ENCODE measurements at places on chromosomes 3 and 15.

GRCh38 chr3:108281670-108282069 is 14.7 kb upstream of the HHLA2 start:
- no peak for DNase-seq

GRCh38 chr3:153970047-153970446 is 151.1 kb upstream of the ARHGEF26 start:
- no peak for DNase-seq

DNA sequence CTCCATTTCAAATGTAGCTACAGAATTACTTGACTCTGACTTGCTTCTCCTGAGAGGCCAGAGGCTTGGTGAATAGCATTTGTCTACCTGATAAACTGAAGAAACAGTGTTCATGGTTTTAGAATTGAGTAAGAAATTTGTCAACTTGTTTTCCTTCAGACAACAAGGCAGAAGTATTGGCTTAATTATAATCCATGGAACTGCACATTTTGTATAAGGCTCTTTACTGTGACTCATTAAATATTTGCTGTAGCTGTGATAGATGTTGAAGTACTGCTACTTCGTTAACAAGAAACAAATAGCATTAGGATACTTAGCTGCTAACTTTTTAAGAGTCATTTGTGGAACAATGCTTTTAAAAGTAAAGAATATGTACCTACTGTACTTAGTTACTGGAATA is 4.6 kb downstream of the UNC13C start:
- no peak for DNase-seq

- DNase-seq = no peak
Measured at GRCh38 chr15:91122296-91122695, 22.2 kb downstream of the SV2B start.

GRCh38 chr3:30598668-30599545 is 7.5 kb upstream of the TGFBR2 start:
- DNase-seq = no peak

DNA sequence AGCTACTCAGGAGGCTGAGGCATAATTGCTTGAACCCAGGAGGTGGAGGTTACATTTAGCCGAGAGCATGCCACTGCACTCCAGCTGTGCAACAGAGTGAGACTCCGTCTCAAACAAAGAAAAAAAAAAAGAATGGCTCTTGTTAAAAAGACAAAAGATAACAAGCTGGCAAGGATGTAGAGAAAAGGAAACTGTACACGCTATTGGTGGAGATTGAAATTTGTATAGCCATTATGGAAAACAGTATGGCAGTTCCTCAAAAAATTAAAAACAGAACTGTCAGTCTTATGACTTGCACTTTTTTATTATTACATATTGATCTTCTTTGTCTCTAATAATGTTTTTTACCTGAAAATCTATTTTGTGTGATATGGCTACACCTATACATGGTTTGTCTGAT is 41.9 kb downstream of the MEX3B start:
- no peak for DNase-seq

DNA sequence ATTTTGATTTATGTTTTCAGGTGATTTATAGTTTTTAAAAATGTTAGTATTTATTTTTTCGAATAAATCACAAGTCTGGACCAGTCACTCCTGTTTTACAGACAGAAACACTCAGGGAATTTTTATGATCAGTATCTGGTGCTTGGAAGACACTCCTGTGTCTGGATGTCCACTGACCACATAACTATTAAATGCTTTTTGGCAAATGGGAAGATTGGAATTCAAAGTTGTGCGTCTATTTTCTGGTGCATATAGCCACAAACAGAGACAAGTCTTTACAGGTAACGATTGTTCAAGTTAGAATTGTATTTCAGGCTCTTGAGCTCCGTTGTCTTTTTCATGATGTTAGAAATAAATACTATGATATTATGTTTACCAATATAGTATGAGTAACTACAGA is 12.2 kb downstream of the CP start:
- DNase-seq = no peak

DNA sequence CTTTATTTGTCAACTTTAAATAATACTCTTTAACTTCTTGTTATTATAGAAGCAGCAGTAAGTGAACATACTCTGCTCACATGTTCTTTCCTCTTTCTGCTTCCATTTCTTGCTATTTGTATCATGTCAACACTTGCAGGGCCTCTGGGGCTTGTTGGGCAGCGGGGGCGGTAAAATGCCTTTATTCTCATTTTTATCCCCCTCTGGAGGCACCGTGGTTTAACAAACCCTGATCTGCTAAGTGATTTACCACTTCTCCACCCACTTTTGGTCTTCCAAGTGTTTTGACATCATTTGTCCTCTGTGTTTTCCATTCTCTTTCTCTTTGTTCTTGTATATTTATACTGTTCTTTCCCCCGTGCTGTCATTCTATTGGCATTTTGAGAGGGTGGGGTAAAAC is 33.9 kb downstream of the SCN10A start:
- DNase-seq = no peak
